ENCODE measurements at places on chromosomes 1 and 21.

- no peak for DNase-seq
Measured at GRCh38 chr1:110462964-110463363, 12.0 kb downstream of the PROK1 start.

DNA sequence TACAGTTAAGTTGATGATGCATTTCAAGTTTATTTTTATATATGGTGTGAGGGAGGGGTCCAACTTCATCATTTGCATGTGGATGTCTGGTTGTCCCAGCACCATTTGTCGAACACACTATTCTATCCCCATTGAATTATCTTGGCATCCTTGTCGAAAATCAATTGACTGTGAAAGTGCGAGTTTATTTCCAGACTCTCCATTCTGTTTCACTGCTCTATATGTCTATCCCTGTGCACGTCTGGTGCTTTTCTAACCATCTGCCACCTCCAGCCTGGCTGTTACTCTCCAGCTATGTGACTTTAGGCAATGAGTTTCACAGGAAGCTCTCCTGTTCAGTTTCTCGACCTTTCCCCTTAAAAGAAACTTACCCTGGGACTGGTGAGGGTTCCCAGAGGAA lies 137.1 kb upstream of the KLHDC7A start:
- no peak for DNase-seq

DNA sequence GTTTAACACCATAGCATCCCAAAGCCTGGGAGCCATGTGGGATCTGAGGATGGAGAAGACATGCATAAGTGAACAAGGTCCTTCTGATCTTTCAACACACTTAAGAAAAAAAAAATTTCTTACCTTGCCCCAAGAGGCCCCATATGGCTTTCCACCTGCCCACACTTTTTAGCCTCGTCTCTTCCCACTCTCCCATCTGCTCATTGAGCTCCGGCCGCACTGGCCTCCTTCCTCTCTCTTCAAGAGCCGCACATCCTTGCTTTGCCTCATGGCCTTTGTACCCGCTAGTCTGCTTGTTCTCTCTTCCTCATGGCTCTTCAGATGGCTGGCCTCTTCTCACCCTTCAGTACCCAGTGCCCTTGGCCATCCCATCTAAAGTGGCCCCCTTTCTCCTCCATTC lies 70.2 kb upstream of the PDE4B start:
- no peak for DNase-seq

DNA sequence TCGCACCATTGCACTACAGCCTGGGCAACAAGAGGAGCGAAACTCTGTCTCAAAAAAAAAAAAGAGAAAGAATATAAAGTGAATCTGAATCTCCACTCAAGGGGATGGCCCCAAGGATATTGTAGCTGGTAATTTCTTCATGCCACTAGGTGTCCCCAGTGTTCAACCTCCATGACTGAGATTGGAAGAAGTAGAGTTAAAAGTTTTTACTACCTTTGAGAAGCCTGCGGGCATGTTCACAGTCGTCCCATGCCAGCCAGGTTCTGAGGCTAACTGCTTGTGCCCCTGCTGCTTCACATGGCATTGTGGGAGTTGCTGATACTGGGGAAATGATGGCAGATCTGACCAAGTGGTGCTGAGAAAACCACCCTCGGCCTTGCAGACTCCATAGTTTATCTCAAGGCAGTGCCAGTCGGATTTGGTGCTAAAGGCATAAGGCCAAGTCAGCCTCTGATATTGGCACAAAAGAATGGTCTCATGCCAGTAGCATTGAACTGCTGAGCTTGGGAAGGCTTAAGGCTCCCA lies 10.8 kb upstream of the SHISA4 start:
- no peak for DNase-seq

GRCh38 chr21:41583274-41583790 lies 75.4 kb upstream of the TMPRSS2 start:
- DNase-seq: no peak

GRCh38 chr1:156122519-156123355 lies 8.2 kb downstream of the LMNA start:
- no peak for DNase-seq

DNA sequence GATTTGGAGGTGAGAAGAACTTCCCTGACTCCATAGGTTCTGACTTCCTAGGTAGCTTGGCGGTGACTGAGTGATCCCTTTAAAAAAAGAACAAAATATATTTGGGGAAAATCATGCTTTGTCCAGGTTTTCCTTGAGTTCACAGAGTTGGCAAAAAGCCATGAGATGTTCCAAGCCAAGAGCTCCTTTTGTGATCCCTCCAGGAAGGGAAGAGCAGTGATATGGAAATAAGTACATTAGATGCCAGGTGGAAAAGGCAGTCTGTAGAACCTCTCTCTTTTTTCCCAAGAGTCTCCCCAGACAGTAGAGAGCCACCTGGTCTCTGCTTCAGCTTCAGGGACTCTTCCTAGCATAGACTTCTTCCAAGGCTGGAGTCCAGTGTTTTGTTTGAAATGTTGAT lies 10.2 kb downstream of the TLCD4 start:
- DNase-seq: no peak

DNA sequence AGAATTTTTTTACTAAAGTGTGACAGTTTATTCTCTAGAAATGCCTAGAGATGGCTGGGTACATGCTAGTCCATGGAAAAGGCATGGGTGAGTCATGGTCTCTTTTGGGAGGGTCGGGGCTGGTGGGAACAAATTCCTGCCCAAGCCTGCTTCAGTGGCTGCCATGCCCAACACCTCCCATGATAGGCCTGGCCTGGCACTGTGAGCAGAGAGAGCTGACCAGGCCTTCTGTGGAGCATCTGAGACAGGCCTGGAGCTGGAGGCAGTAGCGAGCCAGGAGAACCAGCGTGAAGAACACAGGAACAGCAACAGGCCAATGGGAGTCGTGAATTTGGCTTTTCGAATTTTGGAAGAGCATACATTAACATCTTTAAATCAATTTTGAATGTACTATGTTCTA lies 209.2 kb downstream of the SDCCAG8 start:
- no peak for DNase-seq

DNA sequence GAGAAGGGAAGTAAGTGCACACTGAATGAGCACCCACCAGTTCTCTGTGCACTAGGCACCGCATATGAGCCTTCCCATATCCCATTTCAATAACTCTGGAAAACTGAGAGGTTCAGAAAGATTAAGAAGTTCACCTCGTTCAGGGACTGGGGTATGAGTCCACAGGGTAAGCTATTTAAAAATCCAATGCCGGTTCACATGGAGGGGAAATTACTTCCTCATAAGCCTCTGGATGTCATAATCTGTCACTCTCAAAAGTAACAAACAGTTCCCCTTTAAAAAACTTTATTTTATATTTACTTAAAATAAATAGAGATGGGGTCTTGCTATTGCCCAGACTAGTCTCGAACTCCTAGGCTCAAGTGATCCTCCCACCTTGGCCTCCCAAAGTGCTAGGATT lies 1.9 kb downstream of the OR2B11 start:
- DNase-seq: no peak

DNA sequence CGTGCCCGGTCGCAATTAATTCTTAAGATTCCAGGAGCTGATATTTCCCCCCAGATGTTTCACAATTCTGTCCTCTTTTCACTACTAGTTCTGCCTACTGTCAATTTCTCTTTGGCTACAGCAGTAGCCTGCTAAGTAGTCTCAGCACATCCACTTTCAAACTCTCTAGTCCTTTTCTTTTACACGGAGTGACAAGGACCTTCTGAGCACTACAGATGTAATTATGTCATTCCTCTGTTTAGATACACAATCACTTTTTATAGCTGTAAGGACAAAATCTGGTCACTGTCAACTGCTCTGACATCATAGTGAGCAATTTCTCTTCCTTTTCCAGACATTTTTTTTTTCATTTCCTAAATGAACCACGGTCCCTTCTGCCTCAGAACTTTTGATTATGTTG lies 421.7 kb upstream of the CHRM3 start:
- DNase-seq: no peak

- DNase-seq: peak; percentile 24
Measured at GRCh38 chr1:8969937-8970336, 24.3 kb downstream of the CA6 start.

- no peak for DNase-seq
Measured at GRCh38 chr1:38250356-38250755, 203.8 kb upstream of the POU3F1 start.
